ENCODE measurements at places on chromosomes 12 and 14.

GRCh38 chr12:104049903-104050356 lies at the start of gene GLT8D2:
GLT8D2 (minus strand) TSS chr12:104050187; CDS start chr12:104019648, 30,539 bp downstream.
- peak; percentile 24 for DNase-seq

DNA sequence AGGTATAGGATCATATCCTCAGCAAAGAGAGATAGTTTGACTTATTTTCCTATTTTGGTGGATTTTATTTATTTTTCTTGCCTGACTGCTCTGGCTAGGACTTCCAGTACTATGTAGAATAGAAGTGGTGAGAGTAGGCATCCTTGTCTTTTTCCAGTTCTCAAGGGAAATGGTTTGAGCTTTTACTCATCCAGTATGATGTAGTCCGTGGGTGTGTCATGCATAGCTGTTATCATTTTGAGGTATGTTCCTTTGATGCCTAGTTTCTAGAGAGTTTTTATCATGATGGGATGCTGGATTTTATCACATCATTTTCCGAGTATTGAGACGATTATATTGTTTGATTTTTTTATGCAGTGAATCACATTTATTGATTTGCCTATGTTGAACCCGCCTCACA lies 97.2 kb downstream of the MGAT4C start:
- no peak for DNase-seq

GRCh38 chr14:100067971-100068959 lies 3.0 kb downstream of the EVL start:
- peak; percentile 34 for DNase-seq

GRCh38 chr12:30178916-30179315 lies 395.2 kb upstream of the TMTC1 start:
- DNase-seq: no peak

GRCh38 chr14:99654235-99654985 lies 9.5 kb downstream of the HHIPL1 start:
- peak; percentile 44 for DNase-seq

DNA sequence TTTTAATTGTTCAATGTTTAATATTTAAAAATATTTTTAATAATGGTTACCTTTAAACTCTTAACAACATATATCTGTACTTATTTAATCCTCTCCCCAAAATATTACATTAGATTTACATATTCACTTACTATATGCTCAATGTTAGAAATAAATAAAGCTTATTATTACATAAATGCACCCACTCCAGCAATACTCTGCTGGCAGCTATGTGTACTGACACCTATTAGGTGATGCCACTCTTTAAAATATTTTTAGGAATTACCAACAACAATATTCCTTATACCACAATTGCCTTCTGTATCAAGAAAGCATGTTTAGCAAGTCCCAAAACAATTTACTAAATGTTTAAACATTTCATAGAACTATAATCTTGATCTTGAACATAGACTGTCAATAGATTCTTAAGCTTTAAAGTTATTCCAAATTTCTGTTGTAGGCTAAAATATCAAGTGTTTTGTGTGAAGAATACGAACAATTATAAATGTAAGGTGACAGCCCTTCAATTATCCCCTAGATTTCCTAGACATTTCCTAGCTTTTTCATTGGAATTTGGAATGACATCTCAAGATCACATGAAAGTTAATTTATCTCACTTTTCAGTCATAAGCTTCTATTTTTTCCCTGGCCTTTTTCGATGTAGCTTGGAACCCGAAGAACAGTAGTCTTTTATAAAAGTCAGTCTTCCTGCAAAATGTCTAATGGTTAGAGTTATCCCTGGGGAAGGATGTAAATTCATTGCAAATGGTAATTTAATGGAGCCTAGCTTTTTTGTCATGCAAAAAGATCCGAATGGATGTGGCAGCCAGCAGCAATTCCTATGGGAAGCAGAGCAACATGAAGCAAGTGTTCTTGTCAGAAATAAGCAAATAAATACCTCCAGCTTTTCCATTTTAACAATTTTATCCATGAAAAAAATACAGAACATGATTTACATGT lies 907.5 kb upstream of the ATXN7L3B start:
- no peak for DNase-seq

DNA sequence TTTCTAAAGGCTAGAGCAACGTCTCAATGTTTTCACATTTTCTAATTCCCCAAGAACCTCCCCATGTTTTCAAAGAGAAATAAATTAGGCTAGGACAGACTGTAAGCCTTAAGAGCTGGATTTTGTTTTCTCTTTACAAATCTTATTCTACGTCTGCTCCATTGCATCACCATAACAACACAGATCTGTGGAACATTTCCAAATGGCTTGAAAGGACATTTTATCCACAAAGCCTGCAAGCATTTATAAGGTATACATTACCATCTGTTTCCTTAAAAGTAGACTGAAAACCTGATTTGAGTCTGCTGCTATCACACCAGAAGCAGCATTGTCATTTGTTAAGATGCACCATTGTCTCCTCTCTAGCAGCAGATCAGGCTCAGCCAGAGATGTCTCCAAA lies 115.3 kb upstream of the PLEKHA5 start:
- DNase-seq: no peak

DNA sequence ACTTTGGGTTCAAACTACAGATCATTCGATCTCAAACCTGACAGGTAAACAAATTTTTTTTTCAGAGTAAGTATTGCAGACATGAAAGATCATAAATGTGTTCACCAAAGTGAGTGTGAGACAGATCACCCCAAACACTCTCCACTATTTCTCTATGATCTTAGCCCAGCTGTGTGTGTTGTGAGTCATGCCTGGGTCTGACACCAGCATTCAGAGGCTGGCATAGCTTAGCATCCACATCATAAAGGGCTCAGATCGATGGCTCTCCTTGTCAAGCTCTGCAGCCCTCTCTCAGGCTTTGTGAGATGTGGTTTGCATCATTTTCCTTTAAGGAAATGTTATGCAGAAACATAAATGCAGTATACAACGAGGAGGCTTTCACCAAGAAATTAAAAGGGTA lies 164.9 kb downstream of the ETV6 start:
- DNase-seq: no peak

GRCh38 chr12:78671295-78671694 lies 193.3 kb upstream of the SYT1 start:
- no peak for DNase-seq

- DNase-seq: no peak
These were observed 554 bp upstream of the DEGS2 start for GRCh38 chr14:100159865-100160533.

GRCh38 chr12:114447274-114447716 lies 41.4 kb upstream of the TBX5 start:
- DNase-seq: no peak

DNA sequence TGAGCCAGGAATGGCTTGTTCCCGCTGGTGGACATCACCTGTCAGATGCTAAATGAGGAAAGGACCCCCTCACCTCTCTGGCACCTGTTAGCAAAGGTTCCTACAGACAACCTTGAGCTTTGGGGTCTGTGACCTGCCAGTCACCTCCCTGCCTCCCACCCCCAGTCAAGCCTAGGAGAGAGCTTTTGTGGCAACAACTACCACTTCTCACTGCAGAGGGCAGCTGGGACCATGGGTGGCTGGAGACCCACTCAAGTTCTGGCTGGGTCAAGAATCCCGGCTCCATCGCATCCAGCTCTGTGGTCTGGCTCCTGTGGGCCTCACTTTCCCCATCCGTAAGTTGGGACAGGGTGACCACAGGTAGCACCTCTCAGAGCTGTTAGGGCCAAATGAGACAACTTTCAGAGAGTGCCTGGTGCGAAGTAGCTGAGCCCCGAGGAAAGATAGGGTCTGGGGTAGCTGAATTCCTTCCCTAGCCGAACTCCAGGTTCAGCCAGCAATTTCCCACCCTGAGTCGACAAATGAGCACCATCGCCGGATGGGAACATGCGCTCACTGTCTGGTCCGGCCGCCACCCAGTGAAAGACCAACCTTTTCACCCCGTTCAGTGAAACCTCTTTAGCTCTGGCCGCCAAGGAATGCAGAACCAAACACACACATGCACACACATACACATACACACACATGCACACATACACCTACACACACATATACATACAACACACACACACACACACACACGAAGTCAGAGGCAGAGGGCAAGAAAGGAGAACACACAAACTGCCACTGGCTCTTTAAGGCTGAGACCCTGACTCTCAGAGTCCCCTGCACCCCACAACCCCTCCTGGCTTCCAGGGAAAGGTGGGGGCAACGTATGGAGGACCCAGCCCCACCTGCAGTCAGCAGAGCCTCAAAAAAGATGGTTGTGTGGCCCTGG lies 1.9 kb downstream of the TMEM119 start:
- DNase-seq: no peak

- DNase-seq: no peak
These were observed 1.4 kb downstream of the LBHD2 start for GRCh38 chr14:103085106-103086091.

DNA sequence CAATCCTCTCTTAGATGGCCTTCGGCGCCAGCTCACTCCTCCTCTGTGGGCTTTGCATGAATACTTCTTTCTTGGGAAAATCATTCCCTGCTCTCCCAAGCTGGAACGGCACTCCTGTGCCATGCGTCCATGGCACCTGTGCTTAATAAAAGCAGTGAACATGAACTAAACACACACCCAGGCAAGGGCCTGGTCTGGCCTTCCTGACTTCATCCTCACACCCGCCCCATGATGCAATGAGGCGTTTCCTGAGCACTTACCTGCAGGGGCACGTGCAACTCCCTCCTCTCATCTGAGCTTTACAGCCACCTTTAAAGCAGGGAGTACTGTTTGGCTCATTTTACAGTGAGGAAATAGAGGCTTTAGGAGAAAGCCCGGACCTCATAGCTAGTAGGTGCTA lies 219.8 kb downstream of the SLC41A2 start:
- no peak for DNase-seq

GRCh38 chr14:42187846-42188245 lies 581.2 kb downstream of the LRFN5 start:
- DNase-seq: no peak

- no peak for DNase-seq
These were observed 135.0 kb upstream of the LRIG3 start for GRCh38 chr12:59055204-59055860.

DNA sequence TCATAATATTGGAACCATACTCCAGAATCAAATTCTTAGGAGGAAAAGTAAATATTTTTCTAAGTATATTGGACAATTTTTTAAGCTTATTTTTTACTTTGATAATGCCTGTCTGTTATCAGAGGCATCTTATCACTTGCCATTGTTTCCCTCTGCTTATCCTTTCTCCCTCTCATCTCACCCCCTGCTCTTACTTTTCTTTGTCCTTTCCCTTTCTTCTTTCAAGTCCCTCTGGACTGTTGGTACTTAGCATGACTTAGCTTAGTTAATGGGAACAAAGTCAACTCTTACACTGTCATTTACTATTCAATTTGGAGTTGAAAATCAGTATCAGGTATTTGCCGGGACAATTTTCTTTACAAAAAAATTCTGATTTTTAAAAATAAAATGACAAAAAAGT lies 45.2 kb downstream of the ABCD2 start:
- DNase-seq: no peak

- DNase-seq: peak; percentile 39
These were observed at the start of gene NFE2 for GRCh38 chr12:54300732-54301427. NFE2 (minus strand) TSS chr12:54301015; CDS start chr12:54295248, 5,767 bp downstream.

- DNase-seq: no peak
These were observed 96.6 kb downstream of the EMP1 start for GRCh38 chr12:13293096-13293495.

DNA sequence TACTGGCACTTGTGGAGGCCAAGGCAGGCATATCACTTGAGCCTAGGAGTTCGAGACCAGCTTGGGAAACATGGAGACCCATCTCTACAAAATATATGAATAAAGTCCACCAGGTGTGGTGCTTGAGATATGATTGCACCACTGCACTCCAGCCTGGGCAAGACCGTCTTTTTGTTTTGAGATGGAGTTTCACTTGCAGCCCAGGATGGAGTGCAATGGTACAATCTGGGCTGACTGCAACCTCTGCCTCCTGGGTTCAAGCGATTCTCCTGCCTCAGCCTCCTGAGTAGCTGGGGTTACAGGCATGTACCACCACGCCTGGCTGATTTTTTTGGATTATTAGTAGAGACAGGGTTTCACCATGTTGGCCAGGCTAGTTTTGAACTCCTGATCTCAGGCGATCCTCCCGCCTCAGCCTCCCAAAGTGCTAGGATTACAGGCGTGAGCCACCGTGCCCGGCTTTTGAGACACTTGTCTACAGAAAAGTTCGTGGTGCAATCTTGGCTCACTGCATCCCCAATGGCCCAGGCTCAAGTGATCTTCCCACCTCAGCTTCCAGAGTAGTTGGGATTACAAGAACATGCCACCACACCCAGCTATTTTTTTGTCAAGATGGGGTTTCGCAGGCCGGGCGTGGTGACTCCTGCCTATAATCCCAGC lies 16.3 kb upstream of the ATP5F1B start:
- no peak for DNase-seq

DNA sequence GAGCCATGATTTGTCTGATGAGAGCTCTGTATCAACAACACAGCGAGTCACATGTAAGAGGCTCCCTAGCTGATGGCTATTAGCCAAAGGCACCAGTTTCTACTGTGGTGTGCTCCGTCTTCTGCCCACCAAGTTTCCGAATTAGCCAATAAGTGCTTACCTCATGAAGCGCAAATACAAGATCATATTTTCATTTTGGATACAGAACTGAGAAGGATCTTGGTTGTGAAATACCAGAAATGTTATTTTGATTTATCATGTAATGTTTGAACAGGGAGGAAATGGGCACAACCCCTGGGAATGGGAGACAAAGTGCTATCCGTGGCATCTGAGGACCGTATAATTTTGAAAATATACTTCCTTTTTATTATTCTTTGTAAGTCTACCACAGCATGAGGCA lies 234.3 kb downstream of the DACT1 start:
- no peak for DNase-seq

DNA sequence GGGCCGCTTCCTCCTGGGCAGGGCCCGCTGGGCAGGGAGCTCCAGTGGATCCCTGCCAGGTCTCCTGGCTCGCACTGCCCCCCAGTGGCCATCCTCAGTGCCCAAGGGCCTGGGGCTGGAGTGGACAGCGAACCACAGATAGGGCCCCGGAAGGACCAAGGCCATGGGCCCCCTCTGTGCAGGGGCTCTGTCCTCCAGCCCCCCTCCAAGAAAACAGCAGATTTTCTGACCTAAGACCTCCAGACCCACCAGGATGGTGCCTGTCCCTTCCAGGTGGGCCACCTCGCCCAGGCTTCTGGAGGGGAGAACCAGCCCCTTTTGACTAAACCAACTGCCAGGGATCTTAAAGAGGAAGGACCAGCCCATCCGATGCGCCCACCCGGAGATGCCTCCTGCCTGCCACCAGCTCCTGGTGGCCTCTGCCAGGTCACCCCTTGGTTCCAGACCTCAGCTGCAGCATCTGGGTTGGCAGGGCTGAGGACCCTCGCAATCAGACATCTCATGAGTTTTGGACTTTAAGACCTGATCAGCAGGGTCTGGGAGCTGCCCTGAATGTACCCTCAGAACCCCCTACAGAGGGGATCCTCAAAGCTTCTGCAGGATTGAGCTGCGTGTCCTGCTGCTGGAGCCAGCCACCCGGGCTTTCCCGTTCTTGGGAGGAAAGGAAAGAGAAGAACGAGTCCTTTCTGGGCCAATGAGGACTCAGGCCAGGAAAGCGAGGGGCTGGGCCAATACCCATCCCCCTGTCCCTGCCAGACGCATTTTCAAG lies 325.8 kb upstream of the DIO3 start:
- peak; percentile 66 for DNase-seq

- DNase-seq: no peak
These were observed 25.9 kb downstream of the ZBTB42 start for GRCh38 chr14:104826861-104827176.
